Gastroesophageal sphincter (tissue), 4 donors: ENCODE measurements at places on chromosomes 1 and 21. TPM values are rescaled to one million over a fixed set of nuclear protein-coding genes. Genes with fewer than 3 reads are reported as not detected.

DNA sequence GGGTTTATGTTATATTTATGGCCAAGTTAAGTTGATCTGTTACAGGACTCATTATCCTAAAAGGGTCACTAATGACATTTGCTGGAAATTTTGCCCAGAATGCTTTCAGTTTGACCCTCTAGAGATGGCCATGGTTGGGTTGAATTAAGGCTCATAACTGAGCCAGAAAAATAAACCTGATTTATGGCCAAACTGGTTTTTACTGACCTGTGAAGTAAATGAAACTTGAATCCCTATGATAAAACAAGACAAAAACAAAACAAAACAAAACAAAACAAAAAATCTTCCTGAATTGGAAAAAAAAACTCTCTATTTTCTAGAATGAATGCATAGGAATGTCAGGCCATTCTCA lies 72.5 kb upstream of the CLDN14 start:
- H3K36me3 ChIP-seq = no peaks in the 10 kb centered on the region
- peaks cover 54% of the 10 kb centered on the region for H3K27me3 ChIP-seq
- no peak overlapping the region for H3K4me3 ChIP-seq
- no peaks in the 10 kb centered on the region for H3K4me1 ChIP-seq
- H3K27ac ChIP-seq = no peak overlapping the region

DNA sequence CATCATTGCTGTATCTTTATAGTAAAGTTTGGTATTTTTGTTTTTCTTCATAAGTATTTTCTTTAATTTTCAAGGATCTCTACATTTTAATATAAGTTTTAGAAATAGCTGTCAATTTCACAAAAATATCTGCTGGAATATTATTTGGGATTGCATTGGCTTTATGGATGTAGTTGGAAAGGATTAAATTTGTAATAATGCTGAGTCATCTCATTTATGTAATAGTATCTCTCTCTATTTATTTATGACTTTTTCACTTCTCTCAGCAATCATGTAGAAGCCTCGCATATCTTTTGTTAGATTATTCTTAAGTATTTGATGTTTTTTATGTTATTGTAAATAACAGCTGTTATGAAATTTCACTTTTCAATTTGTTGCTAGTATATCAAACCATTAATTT lies 223.1 kb upstream of the POGK start:
- H3K27me3 ChIP-seq = no peaks in the 10 kb centered on the region
- H3K36me3 ChIP-seq = no peaks in the 10 kb centered on the region
- H3K4me3 ChIP-seq = no peak overlapping the region
- H3K4me1 ChIP-seq = no peaks in the 10 kb centered on the region
- no peak overlapping the region for H3K27ac ChIP-seq

- H3K27ac ChIP-seq = no peak overlapping the region
- no peak for ATAC-seq
- no peaks in the 10 kb centered on the region for H3K4me1 ChIP-seq
- no peak overlapping the region for H3K4me3 ChIP-seq
These were observed 35.5 kb upstream of the PARP1 start for GRCh38 chr1:226443439-226443838.

- no peak overlapping the region for H3K4me3 ChIP-seq
- H3K27ac ChIP-seq = no peak overlapping the region
- no peaks in the 10 kb centered on the region for H3K36me3 ChIP-seq
- H3K4me1 ChIP-seq = peaks cover 10% of the 10 kb centered on the region
These were observed 175.6 kb upstream of the ESRRG start for GRCh38 chr1:216898801-216899200.

GRCh38 chr1:32197074-32197473 lies 3.3 kb upstream of the CCDC28B start:
- H3K4me1 ChIP-seq = peaks cover 15% of the 10 kb centered on the region
- no peak overlapping the region for H3K27ac ChIP-seq
- ATAC-seq = no peak

DNA sequence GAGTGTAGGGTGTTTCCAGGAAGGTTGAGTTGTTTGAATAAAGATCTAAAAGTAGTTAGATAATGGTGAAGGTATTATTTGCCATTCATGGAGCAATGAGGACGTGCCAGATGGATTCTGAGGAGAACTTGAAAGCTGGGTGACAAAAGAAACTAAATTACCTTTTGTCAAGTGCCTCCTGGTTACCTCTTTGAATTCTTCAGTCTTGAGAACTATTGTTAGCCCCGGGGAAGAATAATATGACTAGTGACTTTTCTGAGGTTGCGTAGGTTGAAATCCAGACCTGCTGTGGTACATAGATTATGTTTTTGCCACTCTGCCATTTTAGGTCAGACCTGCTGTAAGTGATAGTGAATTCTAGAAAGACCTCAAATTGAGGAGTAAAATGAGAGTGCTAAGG lies 11.5 kb downstream of the LAMC1 start:
- no peak overlapping the region for H3K27ac ChIP-seq
- no peak overlapping the region for H3K4me3 ChIP-seq
- no peaks in the 10 kb centered on the region for H3K36me3 ChIP-seq
- H3K4me1 ChIP-seq = peaks cover 16% of the 10 kb centered on the region
- no peak for ATAC-seq

DNA sequence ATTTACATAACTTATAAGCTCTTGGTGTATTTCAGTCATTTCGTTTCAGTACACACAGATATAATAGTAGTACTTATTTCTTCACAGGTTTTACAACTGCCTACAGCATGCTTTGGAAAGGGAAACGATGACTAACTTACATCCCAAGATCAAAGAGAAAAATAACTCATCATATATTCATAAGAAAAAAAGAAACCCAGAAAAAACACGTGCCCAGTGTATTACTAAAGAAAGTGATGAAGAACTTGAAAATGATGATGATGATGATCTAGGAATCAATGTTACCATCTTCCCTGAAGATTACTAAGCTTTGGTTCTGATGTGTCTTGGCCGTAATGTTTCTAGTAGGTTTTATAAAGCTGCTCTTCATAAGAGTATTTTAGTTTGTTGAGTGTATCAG lies 30.9 kb downstream of the TYW3 start:
- no peaks in the 10 kb centered on the region for H3K27me3 ChIP-seq
- H3K4me1 ChIP-seq = no peaks in the 10 kb centered on the region
- H3K4me3 ChIP-seq = no peak overlapping the region
- no peak overlapping the region for H3K27ac ChIP-seq
- H3K36me3 ChIP-seq = peaks cover 63% of the 10 kb centered on the region
- no peak for ATAC-seq

GRCh38 chr21:41828884-41829360 lies 50.2 kb downstream of the PRDM15 start:
- H3K27me3 ChIP-seq = no peaks in the 10 kb centered on the region
- no peaks in the 10 kb centered on the region for H3K4me1 ChIP-seq
- no peak for ATAC-seq
- H3K4me3 ChIP-seq = no peak overlapping the region

- no peaks in the 10 kb centered on the region for H3K4me1 ChIP-seq
- no peaks in the 10 kb centered on the region for H3K36me3 ChIP-seq
- no peak overlapping the region for H3K4me3 ChIP-seq
- no peak overlapping the region for H3K27ac ChIP-seq
- peaks cover 9% of the 10 kb centered on the region for H3K27me3 ChIP-seq
These were observed 12.4 kb upstream of the C2CD2 start for GRCh38 chr21:41966041-41966833.

DNA sequence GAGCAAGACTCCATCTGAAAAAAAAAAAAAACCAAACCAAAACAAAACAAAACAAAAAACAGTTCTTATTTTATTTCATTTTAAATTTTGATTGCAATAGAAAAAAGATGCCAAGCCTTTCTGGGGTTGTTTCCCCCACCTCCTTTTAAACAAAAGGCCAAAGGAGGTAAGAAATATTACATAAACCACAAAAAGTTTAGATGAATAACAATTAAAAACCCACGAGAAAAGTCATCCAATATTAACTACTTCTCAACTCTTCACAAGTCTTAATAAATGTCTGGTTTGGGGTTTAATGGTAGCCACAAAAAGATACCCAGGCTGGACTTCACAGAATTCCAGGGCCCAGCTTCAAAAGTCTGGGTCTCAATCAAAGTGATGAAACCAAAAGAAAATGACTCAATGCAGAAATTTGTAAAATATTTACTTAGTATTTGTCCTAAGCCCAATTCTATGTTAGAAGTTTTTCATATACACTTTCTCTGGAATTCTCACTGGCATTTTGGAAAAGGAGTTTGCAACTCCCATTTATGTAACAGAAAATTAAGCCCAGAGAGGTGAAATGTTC lies 47.0 kb upstream of the SDC3 start:
- H3K4me3 ChIP-seq = no peak overlapping the region
- no peak for ATAC-seq
- H3K36me3 ChIP-seq = peaks cover 76% of the 10 kb centered on the region
- no peaks in the 10 kb centered on the region for H3K4me1 ChIP-seq

DNA sequence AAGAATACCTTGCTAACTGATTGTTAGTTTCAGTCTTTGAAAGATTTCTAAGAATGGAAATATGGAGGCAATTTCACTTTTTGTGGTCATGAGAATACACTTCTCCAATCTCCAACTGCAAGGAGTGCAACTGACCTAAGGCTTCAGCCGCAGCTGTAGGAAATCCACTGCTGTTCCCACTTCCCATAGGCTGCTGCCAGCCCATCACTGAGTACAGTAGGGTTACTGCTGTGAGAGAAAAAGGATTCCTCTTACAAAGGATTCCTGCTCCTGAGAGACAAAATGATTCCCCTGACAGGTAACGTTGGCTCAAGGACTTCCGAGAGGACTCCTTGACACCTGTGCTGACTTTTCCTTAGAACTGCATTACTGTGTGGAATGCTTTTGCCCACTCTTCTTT lies 87.4 kb downstream of the ADGRL4 start:
- H3K4me1 ChIP-seq = no peaks in the 10 kb centered on the region
- H3K27me3 ChIP-seq = no peaks in the 10 kb centered on the region
- no peak overlapping the region for H3K4me3 ChIP-seq
- no peaks in the 10 kb centered on the region for H3K36me3 ChIP-seq
- H3K27ac ChIP-seq = no peak overlapping the region
- ATAC-seq = no peak

GRCh38 chr1:37721565-37721964 lies 29.2 kb downstream of the CDCA8 start:
- H3K27me3 ChIP-seq = peaks cover 63% of the 10 kb centered on the region
- H3K27ac ChIP-seq = peak overlapping the region; percentile 57
- H3K4me1 ChIP-seq = no peaks in the 10 kb centered on the region
- no peak overlapping the region for H3K4me3 ChIP-seq
- no peak for ATAC-seq
- H3K36me3 ChIP-seq = no peaks in the 10 kb centered on the region

GRCh38 chr1:48678710-48679505 lies 97.8 kb downstream of the BEND5 start:
- H3K4me1 ChIP-seq = no peaks in the 10 kb centered on the region
- H3K4me3 ChIP-seq = no peak overlapping the region
- H3K36me3 ChIP-seq = no peaks in the 10 kb centered on the region
- no peaks in the 10 kb centered on the region for H3K27me3 ChIP-seq

- ATAC-seq = no peak
- no peaks in the 10 kb centered on the region for H3K36me3 ChIP-seq
- no peaks in the 10 kb centered on the region for H3K27me3 ChIP-seq
- H3K4me1 ChIP-seq = no peaks in the 10 kb centered on the region
- no peak overlapping the region for H3K4me3 ChIP-seq
- no peak overlapping the region for H3K27ac ChIP-seq
These were observed 690 bp downstream of the EPS8L3 start for GRCh38 chr1:109762821-109763645.

GRCh38 chr1:219784660-219785381 lies 143.5 kb downstream of the SLC30A10 start:
- H3K36me3 ChIP-seq = no peaks in the 10 kb centered on the region
- no peak for ATAC-seq
- H3K27me3 ChIP-seq = no peaks in the 10 kb centered on the region
- no peaks in the 10 kb centered on the region for H3K4me1 ChIP-seq
- no peak overlapping the region for H3K4me3 ChIP-seq

GRCh38 chr1:185650602-185651230 lies 83.5 kb upstream of the HMCN1 start:
- no peaks in the 10 kb centered on the region for H3K36me3 ChIP-seq
- no peak for ATAC-seq
- H3K27ac ChIP-seq = no peak overlapping the region
- H3K4me1 ChIP-seq = no peaks in the 10 kb centered on the region

- H3K36me3 ChIP-seq = no peaks in the 10 kb centered on the region
- no peak for ATAC-seq
- H3K27me3 ChIP-seq = peaks cover 33% of the 10 kb centered on the region
- H3K4me3 ChIP-seq = no peak overlapping the region
- H3K4me1 ChIP-seq = no peaks in the 10 kb centered on the region
These were observed 100.3 kb downstream of the RNF220 start for GRCh38 chr1:44505210-44505993.

DNA sequence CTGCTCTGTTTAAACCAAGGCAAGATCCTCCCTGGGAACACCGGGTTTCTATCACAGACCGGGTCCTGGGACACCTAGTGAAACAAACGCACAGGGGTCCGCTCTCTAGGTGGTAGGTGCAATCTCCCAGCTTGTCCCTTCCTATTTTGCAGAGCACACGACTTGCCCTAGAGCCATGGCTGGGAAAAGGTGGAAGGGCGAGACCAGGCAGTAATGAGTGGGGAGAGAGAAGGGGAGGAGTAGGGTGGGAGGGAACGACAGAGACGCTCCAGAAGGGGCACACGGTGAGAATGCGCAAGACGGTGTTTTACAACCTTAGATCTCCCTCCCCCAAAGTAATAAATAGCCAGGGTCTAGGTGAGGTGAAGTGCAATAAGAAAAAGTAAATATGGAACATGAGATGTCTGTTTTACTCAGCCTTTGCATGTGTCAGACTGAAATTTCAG lies 9.3 kb upstream of the ARHGAP29 start:
- H3K27me3 ChIP-seq = peaks cover 10% of the 10 kb centered on the region

- H3K36me3 ChIP-seq = no peaks in the 10 kb centered on the region
- no peak overlapping the region for H3K27ac ChIP-seq
- H3K27me3 ChIP-seq = no peaks in the 10 kb centered on the region
- H3K4me1 ChIP-seq = peaks cover 14% of the 10 kb centered on the region
- ATAC-seq = no peak
- H3K4me3 ChIP-seq = no peak overlapping the region
These were observed 56.8 kb downstream of the C1orf21 start for GRCh38 chr1:184443624-184444023.

- no peak for ATAC-seq
- no peaks in the 10 kb centered on the region for H3K36me3 ChIP-seq
- no peak overlapping the region for H3K4me3 ChIP-seq
- H3K27ac ChIP-seq = no peak overlapping the region
- H3K27me3 ChIP-seq = no peaks in the 10 kb centered on the region
These were observed 2.4 kb downstream of the TUT4 start for GRCh38 chr1:52550447-52550846.

The KCNE2 gene
- not detected for total RNA-seq

The TMEM51 gene
- 18.1 TPM for total RNA-seq

The KDM1A gene
- 48.9 TPM for total RNA-seq

The MMEL1 gene
- total RNA-seq = 1.4 TPM

The CELA3A gene
- not detected for total RNA-seq

The FMO2 gene
- total RNA-seq = 37.3 TPM

The SLC9A1 gene
- total RNA-seq = 27.8 TPM

The HSD3B2 gene
- total RNA-seq = not detected

The SLC45A3 gene
- 1.1 TPM for total RNA-seq

The ZNF593OS gene
- not detected for total RNA-seq

The FASLG gene
- not detected for total RNA-seq

The PADI1 gene
- 0.27 TPM for total RNA-seq
